ENCODE measurements at places on chromosomes 4 and X. TPM values are rescaled to one million over a fixed set of nuclear protein-coding genes. Genes with fewer than 3 reads are reported as not detected.

SLC49A3 gene
- total RNA-seq = 7.1 TPM

DMRTC1 gene
- not detected for total RNA-seq

DRP2 gene
- 2.6 TPM for total RNA-seq

SGCB gene
- 21.3 TPM for total RNA-seq

DNA sequence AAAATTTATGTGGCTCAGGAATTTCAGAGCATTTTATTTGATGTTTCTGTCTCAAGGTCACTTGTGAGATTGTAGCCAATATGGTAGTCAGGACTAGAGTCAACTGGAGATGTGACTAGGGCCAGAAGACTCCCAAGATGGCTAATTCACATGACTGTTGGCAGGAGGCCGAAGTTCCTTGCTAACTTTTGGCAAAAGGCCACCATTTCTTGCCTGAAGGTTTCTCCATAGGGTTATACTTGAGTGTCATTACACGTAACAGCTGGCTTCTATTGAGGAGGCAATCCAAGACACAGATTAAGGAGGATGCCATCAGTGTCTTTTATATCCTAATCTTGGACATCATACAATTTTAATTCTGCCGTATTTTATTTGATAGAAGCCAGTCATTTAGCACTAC, 162.3 kb upstream of the MAOA start:
- no peak for DNase-seq

DNA sequence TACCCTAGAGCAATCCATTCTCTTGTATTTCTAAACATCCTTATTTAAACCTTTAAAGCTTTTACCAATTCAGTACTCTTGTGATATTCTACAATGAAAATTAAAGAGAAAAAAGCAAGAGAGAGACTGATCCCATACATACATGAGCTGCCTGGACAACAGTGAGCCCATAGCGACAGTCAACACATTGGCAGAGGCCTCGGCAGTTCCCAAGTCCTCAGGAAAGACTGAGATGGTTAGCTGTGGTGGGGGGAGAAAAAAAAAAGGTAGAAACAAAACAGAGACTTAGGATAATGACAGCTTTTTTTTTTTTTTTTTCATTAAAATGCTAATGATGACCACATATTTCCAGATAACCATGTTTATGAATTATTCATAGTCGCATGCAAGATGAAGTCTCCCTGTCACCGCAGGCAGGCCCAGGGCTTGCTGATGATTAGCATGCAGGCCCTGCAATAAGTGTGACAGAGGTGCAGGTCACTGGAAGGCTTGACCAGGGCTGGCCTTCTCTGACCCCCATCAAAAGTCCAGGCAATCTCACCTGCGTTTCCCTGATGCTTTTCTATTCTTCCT, 148.8 kb downstream of the APBB2 start:
- no peak for DNase-seq

- DNase-seq = no peak
These were observed 18.5 kb downstream of the APLN start for GRCh38 chrX:129636175-129636681.

DNA sequence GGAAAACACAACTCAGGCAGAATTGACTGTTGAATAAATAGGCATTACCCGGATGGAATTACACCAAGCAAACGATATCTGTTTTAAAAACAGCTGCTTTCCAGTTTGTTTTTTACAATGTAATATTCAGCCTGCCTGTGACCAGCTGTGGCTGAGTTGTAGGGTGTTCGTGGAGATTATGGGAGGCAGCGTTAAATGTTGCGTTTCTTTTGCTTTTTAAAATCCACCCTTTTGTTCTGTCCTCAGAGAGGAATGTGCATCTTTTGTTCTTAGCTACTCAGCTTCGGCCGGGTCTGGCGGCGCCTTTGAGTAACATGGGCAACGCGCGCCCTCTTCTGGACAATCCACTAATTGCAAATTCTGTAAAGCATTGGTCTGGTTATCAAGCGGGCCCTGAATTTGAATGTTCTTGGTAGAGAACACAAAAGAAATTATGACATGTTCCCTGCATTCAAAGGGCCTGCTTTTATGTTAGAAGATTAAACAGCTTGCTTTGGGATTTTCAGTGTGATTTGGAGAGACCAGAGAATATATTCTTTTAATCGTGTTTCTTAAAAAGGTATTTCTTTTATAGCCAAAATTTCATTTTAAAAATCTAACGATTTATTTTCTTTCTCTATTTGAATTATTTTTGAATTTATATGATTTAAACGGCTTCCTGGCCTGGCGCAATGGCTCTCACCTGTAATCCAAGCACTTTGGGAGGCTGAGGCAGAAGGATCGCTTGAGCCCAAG, 76.3 kb upstream of the TRIM2 start:
- peak; percentile 84 for DNase-seq

GRCh38 chr4:166602068-166602467, 632.2 kb downstream of the SPOCK3 start:
- DNase-seq = no peak

- no peak for DNase-seq
These were observed 153.4 kb downstream of the BMPR1B start for GRCh38 chr4:94911106-94911505.

GRCh38 chr4:41442810-41443209, 95.1 kb upstream of the LIMCH1 start:
- DNase-seq = no peak

DNA sequence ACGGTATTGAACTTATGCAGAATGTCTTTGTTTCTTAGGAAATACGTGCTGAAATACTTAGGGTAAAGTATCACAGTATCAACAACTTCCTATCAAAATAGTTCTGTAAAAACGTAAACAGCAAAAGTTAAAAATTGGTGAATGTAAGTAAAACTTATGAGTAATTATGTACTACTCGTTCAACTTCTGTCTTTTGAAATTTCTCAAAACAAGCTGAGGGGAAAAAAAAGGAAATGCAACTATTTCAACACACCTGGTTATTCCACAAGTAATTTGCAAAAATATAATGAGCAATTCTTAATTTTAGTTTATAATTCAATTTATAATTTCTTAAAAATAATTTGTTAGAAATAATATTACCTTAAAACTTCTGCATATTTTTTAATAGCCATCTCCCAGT, 8.3 kb downstream of the PPID start:
- no peak for DNase-seq

DNA sequence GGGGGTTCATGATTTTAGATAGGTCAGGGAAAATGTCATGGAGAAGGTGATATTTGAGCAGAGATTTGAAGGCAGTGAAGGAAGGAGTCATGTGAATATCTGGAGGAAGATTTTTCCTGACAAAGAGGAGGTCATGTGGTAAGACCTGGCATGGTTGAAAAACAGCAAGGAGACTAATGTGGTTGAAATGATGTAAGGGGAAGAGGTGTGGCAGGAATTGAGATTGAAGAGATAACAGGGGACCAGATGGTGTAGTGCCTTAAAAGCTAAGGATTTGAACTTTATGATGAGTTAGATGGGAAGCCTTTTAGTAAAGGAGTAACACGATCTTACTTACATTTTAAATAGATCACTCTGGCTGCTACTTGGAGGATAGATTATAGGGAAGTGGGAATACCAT, 210.9 kb downstream of the RTL9 start:
- peak; percentile 13 for DNase-seq

DNA sequence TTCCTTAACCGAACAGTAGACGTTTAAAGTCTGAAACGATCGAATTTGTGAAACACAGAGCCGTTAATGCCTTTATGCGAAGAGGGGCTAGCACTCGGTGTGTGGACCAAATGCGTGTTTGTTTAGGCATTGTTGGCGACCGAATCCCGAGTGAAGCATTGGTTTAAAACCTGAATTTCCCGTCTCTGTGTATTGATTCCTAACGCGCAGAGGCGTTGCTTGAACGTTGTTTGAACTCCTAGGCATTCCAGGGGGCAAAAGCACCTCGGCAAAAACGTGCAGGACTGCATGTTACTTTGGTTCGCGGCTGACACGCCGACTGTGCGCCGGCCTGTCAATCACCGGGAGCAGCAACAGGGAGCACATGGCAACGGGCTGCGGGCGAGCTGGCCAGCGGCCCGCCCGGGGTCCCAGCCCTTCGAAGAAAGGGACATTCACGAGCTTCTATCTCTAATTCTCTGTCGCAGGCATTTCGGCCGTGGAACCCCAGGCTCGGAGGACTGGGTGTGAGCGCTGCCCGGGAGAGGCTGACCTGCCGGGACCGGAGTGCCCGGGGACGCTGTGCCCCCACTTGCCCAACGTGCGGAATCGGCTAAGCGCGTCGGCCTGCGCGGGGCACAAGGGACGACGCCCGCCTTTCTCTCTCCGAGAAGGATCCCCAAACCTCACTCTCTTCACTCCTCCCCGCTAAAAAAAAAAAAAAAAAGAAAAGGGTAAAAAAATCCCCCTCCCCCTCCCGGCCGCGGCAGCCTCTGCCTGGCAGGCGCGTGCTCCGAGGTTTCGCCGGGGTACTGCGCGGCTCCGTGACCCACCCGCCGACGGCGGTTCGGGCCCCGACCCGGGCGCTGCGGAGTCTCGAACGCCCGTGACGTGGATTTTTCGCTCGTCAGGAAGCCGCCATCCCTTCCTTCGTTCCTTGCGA, 810 bp downstream of the SPRY1 start:
- peak; percentile 47 for DNase-seq

DNA sequence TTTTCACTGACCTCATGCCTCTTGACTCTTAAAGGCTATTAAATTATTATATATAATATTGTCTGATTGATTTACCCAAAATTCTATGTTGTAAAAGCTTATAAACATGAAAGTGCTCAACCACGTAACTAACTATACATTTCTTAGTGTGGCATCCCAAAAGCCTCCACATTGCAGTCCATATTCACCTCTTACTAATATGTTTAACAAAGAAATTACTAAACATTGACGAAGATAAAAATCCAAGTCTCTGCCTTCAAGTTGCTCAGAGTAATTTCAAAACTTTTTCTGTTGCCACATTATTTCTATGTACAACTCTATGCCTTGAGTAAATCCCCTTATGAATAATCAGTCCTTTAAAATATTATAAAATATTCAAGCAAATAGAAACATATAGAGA, 14.4 kb downstream of the DDIT4L start:
- no peak for DNase-seq

- no peak for DNase-seq
These were observed 56.4 kb downstream of the PHKA2 start for GRCh38 chrX:18927558-18927957.

GRCh38 chrX:136768469-136769084, 12.2 kb downstream of the ARHGEF6 start:
- peak; percentile 76 for DNase-seq

DNA sequence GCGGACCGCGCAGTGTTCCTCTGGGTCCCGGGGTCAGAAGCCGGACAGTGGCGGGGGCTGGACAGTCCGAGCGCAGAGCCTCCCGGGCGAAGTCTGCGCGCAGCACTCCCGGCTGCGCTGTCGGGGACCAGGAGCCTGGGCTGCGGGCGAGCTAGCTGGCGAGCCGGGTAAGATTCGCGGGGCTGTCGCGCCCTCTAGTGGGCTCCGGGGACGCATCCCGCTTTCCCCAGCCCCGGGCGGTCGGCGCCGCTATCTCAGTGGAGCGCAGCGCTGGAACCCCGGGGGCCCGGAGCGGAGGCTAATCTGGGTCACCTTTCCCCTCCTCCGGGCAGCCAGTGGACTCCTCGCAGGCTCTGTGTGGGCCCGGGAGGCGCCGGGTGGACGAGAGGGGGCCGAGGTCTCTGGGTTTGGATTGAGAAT, 4.2 kb downstream of the PDGFRA start:
- DNase-seq = peak; percentile 83

GRCh38 chrX:1558761-1559468, 21.9 kb upstream of the P2RY8 start:
- DNase-seq = no peak

- DNase-seq = no peak
These were observed 3.7 kb downstream of the GPRIN3 start for GRCh38 chr4:89303814-89304388.

DNA sequence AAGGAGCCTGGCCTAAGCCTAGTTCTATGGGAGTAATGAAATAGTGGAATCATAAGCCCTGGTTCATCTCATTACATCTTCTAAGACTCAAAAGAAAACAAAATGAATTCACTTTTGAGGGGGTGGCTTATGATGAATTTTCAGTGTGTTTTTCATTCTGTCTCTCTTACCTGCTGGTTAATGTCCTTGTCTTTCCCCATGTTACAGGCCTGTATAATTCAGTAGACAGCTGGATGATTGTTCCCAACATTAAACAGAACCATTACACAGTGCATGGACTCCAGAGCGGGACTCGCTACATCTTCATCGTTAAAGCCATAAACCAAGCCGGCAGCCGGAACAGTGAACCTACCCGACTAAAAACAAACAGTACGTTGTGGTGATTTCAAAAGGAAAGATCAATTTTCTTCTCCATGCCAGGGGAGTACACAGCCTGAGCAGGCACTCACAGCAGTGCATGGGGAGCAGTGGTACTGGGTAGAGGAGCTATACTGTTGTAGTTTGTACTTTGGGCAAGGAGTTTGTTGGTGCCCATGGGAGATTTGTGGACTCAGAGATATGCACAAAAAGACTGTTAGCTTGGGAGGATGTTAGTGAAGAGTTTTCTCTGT, 57.9 kb downstream of the TEX13B start:
- DNase-seq = no peak

- no peak for DNase-seq
These were observed 220.7 kb upstream of the CASK start for GRCh38 chrX:42143866-42144592.
